SJSA1 (cell line): ENCODE measurements at places on chromosomes 2 and 18. TPM values are rescaled to one million over a fixed set of nuclear protein-coding genes. Genes with fewer than 3 reads are reported as not detected.

Gene TDRD15
- not detected in 2 replicates for total RNA-seq

Gene LIMS3
- 0.61 and 11.6 TPM in 2 replicates for total RNA-seq

Gene COL4A4
- total RNA-seq: not detected in 2 replicates

Gene USP40
- total RNA-seq: 25.4 and 38.0 TPM in 2 replicates

Gene SERPINB10
- 1.7 TPM in 1 of 2 replicates, not detected in the other for total RNA-seq

Gene SLC9A4
- total RNA-seq: not detected in 2 replicates

Gene PRKAG3
- not detected in 2 replicates for total RNA-seq

Gene MYOM1
- not detected in 2 replicates for total RNA-seq

Gene PFN4
- total RNA-seq: 0.29 and 0.69 TPM in 2 replicates

Gene INPP5D
- 2.6 and 13.3 TPM in 2 replicates for total RNA-seq

Gene FEV
- not detected in 2 replicates for total RNA-seq

Gene CDH7
- total RNA-seq: not detected in 2 replicates

Gene MERTK
- total RNA-seq: not detected in 2 replicates

Gene LINC00305
- total RNA-seq: not detected in 2 replicates

Gene SLC4A1AP
- total RNA-seq: 49.7 and 52.8 TPM in 2 replicates

Gene MATN3
- total RNA-seq: 2.9 and 4.3 TPM in 2 replicates

Gene ARL6IP6
- 51.8 and 54.3 TPM in 2 replicates for total RNA-seq

Gene GDF7
- 0.03 TPM in 1 of 2 replicates, not detected in the other for total RNA-seq

Gene SLC14A1
- total RNA-seq: 5.1 and 7.8 TPM in 2 replicates

Gene CPSF3
- 52.6 and 120 TPM in 2 replicates for total RNA-seq

Gene ADD2
- not detected in 2 replicates for total RNA-seq

Gene CRYGD
- not detected in 2 replicates for total RNA-seq

Gene RUFY4
- total RNA-seq: not detected in 2 replicates

Gene STPG4
- total RNA-seq: not detected in 2 replicates

Gene CMPK2
- total RNA-seq: 0.55 and 3.1 TPM in 2 replicates
